Stimulated activated CD8-positive, alpha-beta memory T cell treated with anti-CD3 and anti-CD28 coated beads, Interleukin-4, amount 100 ng/mL, for 1 hour (primary cell): ENCODE measurements at places on chromosomes 13 and 19.

- DNase-seq: no peak
These were observed 46.8 kb downstream of the TEX26 start for GRCh38 chr13:30978981-30979956.

- no peak for DNase-seq
These were observed 33.5 kb downstream of the CLEC17A start for GRCh38 chr19:14616407-14616806.

- no peak for DNase-seq
These were observed 1.0 kb downstream of the SPPL2B start for GRCh38 chr19:2329501-2329916.

GRCh38 chr13:112058519-112058873 lies 8.5 kb upstream of the SOX1 start:
- DNase-seq: no peak

- DNase-seq: no peak
These were observed 671.5 kb upstream of the PCDH20 start for GRCh38 chr13:62087124-62087523.

DNA sequence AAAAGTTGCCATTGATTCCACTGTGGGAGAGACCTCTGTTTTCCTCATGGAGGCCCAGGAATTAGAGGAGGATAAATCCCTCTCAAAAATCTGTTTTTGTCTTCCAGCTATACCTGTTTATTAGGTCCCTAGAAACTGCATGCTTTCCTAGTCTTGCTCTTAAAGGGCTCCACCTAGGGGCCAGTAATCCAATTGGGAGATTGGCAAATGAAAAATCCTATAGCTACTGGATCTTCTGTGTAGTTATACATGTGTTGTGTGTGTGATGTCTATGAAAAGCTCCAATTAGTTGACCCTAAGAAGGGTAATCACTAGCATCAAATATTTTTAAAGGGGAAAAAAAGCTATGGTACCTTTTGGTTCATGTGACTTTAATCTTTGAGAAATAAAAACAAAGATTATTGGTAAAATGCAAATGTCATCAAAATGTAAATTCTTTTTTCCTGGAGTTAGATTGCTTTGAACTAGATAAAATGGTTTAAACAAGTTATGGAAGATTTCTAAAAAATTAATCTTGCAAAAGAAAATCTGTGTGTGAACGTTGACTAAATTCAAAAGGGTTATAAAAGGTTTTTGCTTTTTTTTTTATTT lies 63.4 kb upstream of the C1QTNF9B start:
- DNase-seq: no peak

- DNase-seq: no peak
These were observed 14.8 kb downstream of the DDX39A start for GRCh38 chr19:14404312-14404711.

DNA sequence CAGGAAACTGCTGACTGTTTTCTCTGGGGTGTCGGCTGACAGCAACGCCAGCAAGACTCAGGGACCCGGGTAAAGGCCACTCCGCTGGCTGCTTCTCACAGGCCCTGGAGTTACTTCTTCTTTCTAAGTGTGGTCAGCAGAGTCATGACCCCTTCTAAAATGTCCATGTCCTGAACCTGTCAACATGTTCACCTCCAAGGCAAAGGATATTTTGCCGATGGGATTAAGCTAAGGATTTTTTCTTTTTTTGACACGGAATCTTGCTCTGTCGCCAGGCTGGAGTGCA lies 7.9 kb downstream of the PEX11G start:
- no peak for DNase-seq

DNA sequence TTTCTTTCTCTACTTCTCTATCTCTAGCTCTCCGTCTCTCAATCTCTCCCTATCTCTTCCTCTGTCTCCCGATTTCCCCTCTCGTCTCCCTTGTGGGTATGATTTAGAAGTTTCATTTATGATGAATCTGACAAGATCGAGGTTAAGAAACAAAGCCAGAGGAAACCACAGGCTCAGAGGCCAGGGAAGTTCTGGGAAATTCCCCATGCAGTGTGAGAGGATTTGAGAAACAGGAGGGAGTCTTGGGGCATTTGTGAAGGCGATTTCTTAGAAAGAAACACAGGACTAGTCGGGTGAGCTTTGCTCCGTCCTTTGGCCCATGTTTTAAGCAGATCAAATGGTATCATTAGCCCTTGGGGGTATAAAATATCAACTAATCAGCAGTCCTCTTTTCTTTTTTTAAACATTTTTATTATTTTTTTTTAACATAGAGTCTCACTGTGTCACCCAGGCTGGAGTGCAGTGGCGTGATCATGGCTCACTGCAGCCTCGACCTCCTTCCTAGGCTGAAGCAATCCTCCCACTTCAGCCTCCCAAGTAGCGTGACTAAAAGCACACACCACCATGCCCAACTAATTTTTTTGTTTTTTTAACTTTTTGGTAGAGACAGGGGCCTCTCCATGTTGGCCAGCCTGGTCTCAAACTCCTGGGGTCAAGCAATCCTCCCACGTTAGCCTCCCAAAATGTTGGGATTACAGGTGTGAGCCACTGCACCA lies 25.8 kb downstream of the TNFSF9 start:
- DNase-seq: no peak

DNA sequence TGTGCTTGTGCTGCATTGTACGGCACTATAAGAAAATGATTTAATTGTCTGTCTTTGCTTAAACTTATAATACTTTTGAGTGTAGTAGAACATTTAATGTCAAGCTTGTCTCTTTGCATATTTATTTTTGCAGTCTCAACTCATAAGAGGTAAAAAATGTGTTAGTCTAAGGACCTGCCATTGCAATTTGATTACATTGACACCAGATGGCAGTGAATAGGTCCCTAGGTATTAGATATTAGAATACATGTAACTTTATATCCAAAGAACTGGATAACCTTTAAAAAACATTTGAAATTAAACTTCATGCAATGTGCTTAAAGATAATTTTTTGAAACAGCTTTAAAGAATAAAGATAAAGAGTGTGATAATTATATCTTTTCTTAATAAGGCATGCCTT lies 1421.3 kb downstream of the OLFM4 start:
- no peak for DNase-seq

DNA sequence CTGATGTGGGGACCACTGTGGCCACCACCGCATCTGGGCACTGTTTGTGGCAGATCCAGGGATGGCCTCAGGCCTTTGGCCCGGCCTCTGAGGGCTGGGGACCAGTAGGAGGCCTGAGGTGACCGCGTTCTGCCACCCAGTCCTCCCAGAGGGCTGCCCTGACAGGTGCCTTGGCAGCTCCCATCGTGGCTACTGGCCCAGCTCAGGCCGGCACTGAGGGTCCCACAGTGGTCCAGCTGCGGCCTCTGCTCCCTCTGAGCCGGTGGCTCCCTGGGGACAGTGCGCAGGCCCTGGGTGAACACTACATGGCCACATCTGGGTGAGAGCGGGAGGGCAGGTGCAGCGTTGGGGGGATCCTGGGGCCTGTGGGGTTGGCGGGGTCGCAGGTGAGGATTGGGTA lies 61.9 kb downstream of the KDM4B start:
- no peak for DNase-seq

DNA sequence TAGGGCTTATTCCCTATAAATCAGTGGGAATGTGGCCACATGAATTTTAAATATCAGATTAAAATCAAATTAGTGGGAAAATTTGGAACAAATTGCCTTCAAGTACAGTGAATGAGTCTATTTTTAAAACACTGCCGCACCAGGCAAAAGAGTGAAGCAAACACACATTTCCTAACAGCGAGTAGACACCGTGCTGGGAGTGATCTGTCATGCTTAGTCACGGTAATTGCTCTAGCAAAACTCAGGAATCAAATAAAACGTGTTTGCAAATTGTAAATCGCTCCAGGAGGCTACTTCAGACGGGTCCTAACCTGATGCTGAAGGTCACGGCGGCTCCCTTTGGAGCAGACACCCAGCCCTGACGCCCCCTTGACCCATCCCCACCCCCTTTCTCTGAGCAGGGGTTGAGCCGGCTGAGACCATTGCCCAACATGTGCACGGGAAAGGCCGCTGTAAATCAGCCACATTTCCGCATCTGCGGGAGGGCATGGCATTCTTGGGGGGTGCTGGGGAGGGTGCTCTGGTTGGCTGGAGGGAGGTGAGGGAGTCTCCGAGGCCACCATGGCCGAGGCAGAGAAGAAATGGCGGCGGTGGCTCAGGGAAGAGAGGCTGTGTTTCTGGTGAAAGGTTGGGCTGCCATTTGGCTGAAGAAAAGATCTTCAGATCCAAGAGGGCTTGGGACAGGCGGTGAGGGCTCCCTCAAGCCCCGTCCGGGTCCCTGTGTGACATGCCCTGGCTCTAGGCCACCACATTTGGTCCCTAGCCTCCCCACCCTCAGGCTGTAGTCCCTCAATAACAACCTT lies 8.9 kb downstream of the CEBPA start:
- no peak for DNase-seq

GRCh38 chr13:68850160-68850559 lies 1257.5 kb upstream of the ATXN8OS start:
- no peak for DNase-seq
